ENCODE measurements at places on chromosomes 1 and 21.

DNA sequence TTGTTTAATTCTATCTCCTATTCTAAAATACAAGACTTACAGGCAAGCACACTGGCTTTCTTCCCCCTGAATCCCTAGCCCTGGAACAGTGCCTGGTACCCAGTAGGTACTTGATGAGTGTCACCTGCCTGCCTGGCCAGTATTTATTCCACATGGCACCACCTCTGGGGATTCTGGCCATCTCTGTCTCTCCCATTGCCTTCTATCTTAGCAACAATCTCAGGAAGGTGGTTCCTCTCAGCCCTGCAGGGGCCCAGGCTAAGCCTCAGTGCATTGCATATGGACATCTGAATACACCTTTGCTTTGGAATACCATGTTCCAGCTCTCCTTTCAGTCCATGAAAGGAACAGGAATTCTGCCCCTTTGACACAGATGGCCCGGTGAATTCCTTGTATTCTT, 81.0 kb downstream of the HIVEP3 start:
- no peak for DNase-seq

DNA sequence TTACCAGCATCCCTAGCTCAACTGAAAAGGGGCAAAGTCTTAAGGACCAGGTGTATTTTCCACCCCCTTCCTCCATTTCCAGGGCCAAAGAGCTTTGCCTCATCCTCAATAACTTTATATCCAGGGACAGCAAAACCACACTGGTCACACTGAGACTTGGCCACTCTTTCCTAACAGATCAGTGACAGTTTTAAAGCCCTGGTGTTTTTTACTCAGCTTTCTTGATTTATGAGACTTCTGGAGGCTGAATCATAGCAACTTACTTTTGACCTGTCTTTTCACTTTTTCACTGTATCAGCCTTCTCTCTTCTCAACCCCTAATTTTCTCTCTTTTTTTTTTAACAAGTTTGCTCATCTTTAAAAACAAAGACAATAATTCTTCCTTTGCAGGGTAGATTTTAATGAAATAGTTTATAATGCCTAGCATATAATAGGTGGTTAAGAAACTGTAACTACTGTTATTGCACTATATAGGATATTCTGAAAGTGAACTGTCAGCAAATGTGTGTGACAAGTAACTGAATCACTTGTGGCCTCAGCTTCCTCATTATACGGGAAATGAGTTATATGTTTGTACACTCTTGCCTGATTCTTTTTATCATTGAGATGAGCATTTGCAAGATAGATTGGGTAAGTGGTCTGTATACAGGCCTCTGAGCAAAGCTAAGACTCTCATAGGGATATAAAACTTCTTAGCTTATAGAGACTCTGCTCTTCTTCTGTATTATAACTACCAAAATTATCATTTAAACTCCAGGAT, 19.7 kb upstream of the DYNLT5 start:
- no peak for DNase-seq

DNA sequence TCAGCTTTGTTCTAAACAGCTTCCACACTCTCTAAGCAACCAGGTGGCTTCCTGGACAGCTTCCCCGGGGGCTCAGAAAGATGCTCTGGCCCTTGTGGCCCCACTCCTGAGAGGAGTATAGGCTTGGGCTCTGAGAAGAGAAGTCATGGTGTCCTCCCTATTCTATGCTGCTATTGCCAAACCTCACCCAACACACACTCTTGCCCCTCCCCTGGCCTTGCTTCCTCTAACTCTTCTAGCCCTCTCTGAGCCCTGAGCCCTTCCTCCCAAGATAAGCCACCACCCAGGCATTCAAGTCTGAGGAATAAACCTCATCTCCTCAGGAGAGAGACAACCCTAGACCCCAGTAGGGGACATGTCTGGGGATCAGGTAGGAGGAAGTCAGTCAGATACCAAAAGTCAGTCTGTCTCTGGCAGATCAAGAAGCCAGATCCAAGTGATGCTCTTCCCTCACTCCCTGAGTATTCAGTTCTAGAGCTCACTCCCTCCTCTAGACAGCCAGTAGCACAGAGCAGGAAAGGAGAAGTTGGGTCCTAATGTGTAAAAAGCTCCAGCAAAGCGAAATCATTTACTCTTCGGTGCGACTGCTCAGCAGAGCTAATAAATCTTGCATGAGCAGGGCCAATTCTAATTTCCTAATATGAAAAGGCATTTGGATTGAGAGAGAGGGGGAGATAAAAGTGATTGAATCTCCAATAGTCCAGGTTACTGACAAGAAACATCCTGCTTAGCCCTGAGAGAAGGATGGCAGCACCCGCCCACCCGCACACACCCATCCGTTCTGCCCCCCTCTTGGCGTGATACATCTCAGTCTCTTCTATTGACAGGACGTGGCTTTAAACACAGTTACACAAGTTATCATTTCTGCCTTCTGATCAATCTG, 50.5 kb downstream of the DMAP1 start:
- no peak for DNase-seq

GRCh38 chr1:212515329-212515760, 82.6 kb downstream of the NENF start:
- DNase-seq: no peak

GRCh38 chr1:1540090-1540817, at the start of gene TMEM240:
Gene TMEM240 (minus strand): TSS chr1:1540624. CDS start chr1:1540346, 278 bp downstream.
- peak; percentile 32 for DNase-seq

- DNase-seq: no peak
These were observed 26.6 kb downstream of the ATF6 start for GRCh38 chr1:161792740-161793139.

GRCh38 chr1:159752135-159752580, 28.6 kb upstream of the DUSP23 start:
- no peak for DNase-seq

DNA sequence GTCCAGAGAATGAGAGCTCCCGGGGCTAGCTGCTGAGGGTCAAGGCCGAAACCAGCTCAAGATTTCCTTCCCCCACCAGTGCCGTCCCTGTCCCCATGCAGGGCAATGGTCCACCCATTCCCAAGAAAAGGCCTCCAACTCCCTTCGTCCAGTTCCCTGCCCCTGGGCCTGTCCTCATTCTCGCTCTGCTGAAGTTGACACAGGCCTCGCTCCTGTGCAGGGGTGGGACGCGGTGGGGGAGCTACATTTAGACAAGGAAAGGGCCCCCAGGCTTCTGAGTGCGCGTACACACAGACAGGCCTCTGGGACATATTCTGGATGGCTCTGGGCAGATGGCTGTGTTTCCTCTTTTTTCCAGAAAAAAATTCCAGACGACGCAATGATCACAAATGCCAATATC, 188.3 kb downstream of the ETS2 start:
- no peak for DNase-seq

GRCh38 chr1:172421974-172422604, 1.6 kb downstream of the C1orf105 start:
- no peak for DNase-seq

- DNase-seq: no peak
These were observed 225.7 kb downstream of the GREM2 start for GRCh38 chr1:240385985-240386978.

DNA sequence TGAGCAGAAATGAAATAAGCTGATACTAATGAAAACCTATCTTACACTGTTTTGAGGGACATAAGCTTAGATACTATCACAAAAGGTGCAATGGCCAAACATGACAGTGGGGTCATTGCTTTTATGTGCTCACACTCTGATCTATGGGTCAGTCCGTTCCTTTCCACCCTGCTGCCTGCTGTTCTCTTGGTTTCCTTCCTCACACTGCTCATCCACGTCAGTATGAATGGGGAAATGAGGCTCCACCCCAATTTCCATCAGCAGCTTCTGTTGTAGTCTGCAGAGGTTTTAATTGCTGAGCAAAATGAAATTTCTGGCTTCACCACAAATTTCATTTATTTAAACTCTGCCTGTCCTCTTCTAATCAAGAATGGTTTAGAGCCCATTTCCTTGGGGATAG, 155.2 kb downstream of the GABPA start:
- no peak for DNase-seq

DNA sequence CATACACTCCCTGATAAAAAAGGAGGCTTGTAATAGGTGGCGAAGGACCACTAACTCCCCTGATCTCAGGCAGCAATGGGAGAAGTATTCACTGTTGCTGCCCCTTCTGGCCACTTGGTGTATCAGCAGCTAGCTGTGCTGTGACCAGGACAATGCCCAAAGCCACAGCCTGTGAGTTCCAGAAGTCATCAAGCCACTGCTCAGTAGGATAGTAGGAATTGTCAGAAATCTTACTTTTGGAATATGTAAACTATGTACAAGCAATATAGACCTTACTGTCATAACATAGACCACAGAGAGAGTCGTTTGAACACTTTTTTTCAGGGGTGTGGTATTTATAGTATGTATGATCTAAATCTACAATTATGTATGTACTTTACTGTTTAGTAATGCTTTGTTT, 248.3 kb upstream of the CAMK1G start:
- no peak for DNase-seq

DNA sequence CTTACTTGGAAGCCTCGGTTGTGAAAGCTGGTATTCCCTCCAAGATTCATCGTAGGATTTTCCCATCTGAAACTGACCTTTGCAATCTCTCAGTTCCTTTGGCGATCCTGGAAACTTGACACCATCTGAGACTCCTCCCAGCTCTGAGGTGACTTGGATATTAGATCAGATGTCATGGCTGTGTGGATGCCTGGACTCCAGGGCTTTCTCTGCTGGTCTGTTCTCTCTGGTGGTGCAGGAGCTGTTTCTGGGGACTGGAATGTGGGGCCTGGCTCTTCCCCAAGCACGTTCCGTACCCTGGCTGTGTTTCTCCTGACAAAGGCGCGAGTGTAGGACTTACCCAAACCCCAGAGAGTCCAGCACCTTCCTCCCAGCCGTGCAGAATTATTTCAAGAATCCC, 252.2 kb downstream of the RPS6KC1 start:
- DNase-seq: no peak

GRCh38 chr1:23838401-23838866, 13.2 kb upstream of the HMGCL start:
- DNase-seq: peak; percentile 56
